ENCODE measurements at places on chromosomes 4 and X.

GRCh38 chr4:77776182-77777134 is 42.7 kb downstream of the CNOT6L start:
- peak; percentile 10 for DNase-seq

DNA sequence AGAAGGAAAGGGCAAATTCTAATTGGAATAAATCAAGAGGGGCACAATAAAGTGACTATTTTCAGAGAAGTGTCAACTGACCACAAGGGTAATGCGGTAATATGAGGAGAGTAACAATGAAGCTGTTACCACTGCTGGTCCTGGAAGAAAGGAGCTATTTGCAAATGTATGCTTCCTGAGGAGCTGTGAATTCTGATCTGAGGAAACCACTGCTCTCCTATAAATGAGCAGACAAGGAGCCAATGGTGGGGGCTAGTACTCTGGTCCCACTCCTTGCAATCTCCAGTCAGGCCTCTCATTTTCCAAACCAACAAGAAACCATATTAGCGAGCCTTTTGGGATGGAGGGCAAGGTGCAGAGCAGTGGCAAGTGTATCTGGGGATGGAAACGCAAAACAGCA is 770.2 kb downstream of the FSTL5 start:
- peak; percentile 18 for DNase-seq

DNA sequence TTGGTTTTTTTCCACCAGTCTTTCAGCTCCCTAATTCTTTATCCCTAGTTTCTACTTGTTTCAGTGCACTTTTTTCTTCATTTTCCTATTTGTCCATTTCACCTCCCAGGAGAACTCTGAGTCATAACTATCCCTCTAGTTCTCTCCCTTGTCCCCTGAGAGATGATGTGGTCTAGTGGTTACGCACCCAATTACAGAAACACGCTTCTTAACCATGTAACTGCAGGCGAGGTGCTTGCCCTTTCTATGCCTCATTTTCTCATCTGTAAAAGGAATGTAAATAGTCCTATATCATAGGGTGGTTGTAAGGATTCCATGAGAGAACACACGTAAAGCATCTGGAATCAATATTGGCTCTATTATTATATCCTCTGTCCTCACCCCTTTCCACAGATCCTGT is 8.8 kb upstream of the GRPR start:
- DNase-seq, result no peak

DNA sequence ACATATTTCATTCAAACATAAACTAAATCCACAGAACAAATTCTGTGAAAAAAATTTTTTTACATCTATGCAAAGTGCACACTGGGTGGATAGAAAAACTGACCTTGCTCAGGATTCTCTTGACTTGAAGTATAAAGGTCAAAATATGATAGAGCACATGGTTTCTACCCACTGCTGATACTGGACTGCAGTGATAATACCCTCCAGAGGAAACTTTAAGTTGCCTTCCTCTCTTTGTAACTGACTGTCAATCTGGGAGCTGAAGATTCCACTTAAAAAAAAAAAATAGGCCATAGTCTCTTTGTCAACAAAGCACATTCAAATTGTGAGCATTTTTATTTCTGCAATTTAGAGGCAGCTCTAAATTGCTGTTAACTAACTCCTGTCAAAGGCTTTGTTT is 3.2 kb upstream of the AMMECR1 start:
- DNase-seq, result no peak

GRCh38 chr4:185383451-185383850 is 12.3 kb downstream of the LRP2BP start:
- peak; percentile 14 for DNase-seq

DNA sequence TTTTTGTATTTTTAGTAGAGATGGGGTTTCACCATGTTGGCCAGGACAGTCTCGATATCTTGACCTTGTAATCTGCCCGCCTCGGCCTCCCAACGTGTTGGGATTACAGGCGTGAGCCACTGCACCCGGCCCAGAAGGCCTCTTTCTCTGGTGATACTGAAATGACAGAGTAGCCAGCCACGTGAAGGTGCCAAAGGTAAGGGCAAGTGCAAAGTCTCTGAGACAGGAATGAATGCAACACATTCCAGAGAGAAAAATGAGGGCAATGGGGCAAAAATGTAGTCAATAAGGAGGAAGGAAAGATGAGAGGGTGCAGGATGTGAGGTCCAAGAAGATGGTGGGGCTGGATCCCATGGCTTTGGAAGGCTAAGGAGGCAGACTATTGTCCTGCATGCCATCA is 176.0 kb downstream of the NR3C2 start:
- no peak for DNase-seq

DNA sequence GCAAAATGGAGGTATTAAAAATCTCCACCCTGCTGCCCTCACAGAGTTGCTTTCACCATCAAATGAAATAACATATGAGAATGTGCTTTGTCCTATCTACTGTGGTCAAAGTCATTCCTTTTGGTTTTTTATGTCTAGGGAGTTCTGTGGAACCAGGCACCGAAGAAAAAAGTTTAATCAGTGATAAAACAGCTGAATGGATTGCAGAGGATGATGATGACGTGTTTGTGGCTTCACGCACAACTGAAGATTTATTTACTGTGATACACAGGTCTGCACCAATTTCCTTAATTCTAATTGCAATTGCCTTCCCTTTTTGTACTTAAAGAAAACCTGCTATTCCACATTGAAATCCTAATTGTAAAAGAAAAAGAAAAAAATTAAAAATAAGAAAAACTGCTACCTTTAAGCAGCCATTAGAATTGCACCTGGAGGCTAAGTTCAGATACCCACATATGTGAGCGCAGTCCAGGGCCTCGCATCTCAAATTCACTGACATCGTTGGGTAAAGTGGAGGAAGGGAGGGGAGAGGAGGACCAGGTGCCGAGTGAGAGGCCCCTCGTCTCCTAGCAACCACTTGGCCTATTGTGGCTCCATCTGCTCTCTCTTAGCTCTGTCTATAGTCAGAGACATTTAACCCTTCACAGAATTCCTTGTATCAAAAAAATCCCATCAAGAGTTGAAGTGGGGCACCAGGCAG is 10.5 kb upstream of the RTL5 start:
- DNase-seq, result no peak

- DNase-seq, result no peak
These were observed 11.5 kb upstream of the SRPX start for GRCh38 chrX:38232079-38232686.

DNA sequence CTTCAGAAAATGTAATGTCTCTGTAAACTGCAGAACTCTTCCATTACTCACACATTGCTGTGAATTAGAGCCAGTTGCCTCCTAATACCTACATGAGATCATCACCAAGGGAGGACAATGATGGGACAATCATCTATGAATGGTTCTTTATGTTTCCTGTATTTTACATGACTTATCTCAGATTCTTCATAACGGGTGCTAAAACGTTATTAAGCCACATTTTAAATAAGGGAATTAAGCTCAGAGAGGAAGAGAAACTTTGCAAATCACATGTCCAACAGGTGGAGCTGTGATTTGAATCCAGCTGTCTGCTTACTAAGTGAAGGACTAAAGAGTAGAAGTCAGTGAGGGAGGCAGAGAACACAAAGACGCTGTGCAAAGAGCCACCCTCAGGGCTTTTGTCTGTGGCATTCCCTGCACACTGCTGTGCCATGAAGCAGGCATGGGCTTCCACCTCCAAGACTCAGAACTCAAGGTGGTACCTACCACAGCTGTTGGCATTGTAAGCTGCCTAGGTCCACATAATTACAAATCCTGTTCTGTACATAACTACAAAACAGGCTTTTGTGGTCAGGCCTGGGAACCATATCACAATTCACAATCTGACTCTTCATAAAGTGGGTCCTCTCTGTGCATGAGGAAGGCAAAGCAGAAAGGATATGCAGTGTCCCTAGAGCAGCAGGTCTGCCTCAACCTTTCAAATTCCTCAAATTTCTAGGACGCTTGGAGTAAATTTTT is 12.8 kb downstream of the TBC1D9 start:
- peak; percentile 72 for DNase-seq

DNA sequence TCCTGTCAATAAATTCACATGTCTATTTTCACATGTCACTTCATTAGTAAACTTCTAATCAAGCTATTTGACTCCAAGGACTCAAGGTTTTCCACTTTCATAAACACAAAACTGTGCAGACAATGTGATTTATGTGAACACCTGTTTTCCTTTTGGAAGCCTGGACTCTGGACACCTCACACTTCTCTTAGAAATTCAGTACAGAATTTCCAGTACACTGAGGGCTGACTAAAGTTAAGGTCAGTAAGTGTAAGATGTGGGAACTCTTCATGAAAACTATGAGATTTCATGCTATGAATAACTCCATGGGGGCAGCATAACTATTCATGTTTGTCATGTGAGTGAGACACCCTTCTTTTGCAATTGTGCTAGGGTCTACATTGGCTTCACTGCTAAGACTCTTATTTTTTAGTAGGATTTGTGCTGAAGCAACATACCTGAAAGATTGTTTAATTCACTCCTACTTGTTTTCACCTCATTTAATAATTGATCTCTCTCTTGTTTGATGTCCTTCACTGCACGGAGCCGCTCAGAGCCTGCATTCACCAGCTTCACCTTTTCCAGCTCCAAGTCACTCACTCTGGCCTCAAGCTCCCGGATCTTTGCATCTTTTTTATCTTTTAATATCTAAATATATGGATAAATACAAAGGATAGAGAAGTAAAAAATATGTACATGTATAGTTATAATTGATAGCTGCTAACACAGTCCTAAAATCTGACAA is 55.3 kb downstream of the STBD1 start:
- DNase-seq, result no peak

- DNase-seq, result no peak
These were observed 56.6 kb downstream of the BRCC3 start for GRCh38 chrX:155127940-155128339.
